ENCODE measurements at places on chromosomes 6 and 20. TPM values are rescaled to one million over a fixed set of nuclear protein-coding genes. Genes with fewer than 3 reads are reported as not detected.

DST gene
- total RNA-seq: 307 TPM

ARHGAP40 gene
- 1.2 TPM for total RNA-seq

HUS1B gene
- 1.5 TPM for total RNA-seq

HRH3 gene
- total RNA-seq: not detected

SERPINB6 gene
- 84.9 TPM for total RNA-seq

Measured in uterus (tissue), 4 donors.